ENCODE measurements at places on chromosomes 6 and 20. TPM values are rescaled to one million over a fixed set of nuclear protein-coding genes. Genes with fewer than 3 reads are reported as not detected.

DNA sequence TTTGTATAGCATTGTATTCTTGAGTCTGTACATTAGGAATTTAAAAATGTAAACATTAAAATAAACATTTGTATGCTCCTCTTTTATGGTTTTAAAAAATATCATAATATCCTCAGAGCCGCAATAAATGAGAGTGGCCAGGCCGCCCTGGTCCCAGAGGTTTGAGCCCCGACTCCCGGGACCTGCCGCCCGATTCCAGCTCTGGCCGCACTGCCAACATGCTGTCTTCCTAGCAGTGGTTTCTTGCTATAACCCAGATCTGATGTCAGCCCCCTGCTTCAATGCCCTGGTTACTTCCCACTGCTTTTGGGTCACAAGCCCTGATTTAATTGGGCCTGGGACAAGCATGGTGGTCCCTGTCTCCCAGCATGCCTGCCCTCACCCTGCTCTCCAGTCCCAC lies 5.4 kb upstream of the ARID1B start:
- no peak for DNase-seq
- no peaks in the 10 kb centered on the region for H3K27me3 ChIP-seq
- no peak overlapping the region for H3K4me3 ChIP-seq

DNA sequence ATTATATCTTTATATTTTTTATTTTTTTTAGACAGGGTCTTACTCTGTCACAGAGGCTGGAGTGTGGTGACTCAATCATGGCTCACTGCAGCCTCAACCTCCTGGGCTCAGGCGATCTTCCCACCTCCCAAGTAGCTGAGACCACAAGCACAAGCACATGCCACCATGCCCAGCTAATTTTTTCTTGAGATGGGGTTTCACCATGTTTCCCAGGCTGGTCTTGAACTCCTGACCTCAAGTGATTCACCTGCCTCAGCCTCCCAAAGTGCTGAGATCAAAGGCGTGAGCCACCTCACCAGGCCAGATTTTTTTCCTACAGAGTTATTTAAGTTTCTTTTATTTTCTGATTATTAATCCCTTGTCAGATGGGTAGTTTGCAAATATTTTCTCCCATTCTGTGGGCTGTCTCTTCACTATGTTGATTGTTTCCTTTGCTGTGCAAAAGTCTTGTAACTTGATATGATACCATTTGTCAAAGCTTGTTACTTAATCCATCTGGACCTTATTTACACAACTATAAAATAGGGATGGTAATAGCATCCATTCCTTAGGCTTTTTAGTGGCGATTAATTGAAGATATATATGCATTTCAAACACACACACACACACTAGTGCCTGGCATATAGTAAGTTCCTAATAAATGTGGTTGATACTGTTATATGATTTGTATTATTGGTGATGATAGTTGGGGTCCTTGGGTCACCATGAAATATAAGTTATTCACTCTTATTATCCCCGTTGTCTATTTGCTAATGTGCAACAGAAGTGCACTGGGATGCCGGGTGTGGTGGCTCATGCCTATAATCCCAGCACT lies 187.1 kb downstream of the BCAS1 start:
- no peaks in the 10 kb centered on the region for H3K36me3 ChIP-seq
- DNase-seq: no peak
- no peaks in the 10 kb centered on the region for H3K27me3 ChIP-seq
- no peak overlapping the region for H3K27ac ChIP-seq
- H3K4me1 ChIP-seq: no peaks in the 10 kb centered on the region
- H3K4me3 ChIP-seq: no peak overlapping the region

DNA sequence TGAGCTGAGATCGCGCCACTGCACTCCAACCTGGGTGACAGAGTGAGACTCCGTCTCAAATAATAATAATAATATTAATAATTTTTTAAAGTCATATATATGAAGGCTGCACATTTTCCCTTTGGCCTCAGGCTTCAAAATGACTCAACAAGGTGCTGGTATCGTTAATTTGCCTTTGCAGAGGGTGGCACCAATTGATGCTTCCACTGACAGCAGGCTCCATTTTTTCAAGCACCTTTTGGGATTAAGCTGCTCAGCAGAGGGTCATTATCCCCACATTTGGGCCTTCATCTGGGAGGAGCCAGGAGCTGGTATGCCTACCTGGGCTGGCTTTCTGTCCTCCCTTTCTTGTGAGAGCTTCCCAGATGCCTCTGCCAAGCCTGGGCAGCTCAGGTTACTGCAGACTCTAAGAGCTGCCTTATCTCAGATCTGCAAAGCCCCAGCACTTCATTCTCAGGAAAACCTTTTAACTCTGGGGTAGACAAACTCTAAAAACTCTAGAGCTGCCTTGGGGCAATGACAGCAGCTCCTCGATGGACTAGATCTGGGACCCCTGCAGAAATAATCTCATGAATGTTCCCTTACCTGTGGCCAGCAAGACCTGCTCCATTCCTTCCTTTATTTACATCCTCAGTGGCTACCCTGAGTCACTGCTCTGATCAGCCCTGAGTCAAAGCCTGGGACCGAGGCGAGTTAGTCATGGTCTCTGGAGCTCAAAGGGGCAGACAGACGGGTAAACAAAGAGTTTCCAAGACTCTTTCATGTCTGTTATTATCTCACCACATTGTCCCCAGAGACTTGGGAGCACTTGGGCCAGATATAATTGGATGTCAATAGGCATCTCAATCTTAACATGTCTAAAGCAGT lies 80.0 kb upstream of the EYA2 start:
- no peak overlapping the region for H3K27ac ChIP-seq
- H3K36me3 ChIP-seq: no peaks in the 10 kb centered on the region
- no peaks in the 10 kb centered on the region for H3K4me1 ChIP-seq
- DNase-seq: no peak
- no peak overlapping the region for H3K4me3 ChIP-seq

DNA sequence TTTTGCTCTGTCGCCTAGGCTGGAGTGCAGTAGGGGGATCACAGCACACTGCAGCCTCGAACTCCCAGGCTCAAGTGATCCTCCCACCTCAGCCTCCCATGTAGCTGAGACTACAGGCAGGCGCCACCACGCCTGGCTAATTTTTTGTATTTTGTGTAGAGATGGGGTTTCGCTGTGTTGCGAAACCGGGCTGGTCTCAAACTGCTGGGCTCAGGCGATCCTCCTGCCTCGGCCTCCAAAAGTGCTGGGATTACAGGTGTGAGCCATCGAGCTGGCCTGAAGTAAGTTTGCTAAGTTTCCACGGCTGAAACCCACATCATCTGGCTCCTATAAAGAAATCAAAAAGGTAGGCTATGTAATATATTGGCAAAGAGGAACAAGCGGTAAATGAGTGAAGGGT lies 1.4 kb upstream of the MYLIP start:
- no peak overlapping the region for H3K27ac ChIP-seq
- no peaks in the 10 kb centered on the region for H3K27me3 ChIP-seq
- H3K4me1 ChIP-seq: peaks cover 29% of the 10 kb centered on the region

GRCh38 chr20:44911264-44911921 lies 1.5 kb downstream of the PABPC1L start:
- H3K4me1 ChIP-seq: peaks cover 20% of the 10 kb centered on the region
- H3K36me3 ChIP-seq: peaks cover 44% of the 10 kb centered on the region
- H3K27ac ChIP-seq: no peak overlapping the region
- peak; percentile 19 for DNase-seq
- no peak overlapping the region for H3K4me3 ChIP-seq
- no peaks in the 10 kb centered on the region for H3K27me3 ChIP-seq

- no peaks in the 10 kb centered on the region for H3K27me3 ChIP-seq
- no peak overlapping the region for H3K4me3 ChIP-seq
- no peaks in the 10 kb centered on the region for H3K4me1 ChIP-seq
- no peak overlapping the region for H3K27ac ChIP-seq
Measured at GRCh38 chr6:7758456-7758855, 32.6 kb downstream of the BMP6 start.

- H3K36me3 ChIP-seq: no peaks in the 10 kb centered on the region
- H3K4me3 ChIP-seq: no peak overlapping the region
- no peak overlapping the region for H3K27ac ChIP-seq
- peaks cover 18% of the 10 kb centered on the region for H3K4me1 ChIP-seq
- no peak for DNase-seq
- H3K27me3 ChIP-seq: no peaks in the 10 kb centered on the region
Measured at GRCh38 chr6:161226009-161226964, 47.6 kb downstream of the AGPAT4 start.

DNA sequence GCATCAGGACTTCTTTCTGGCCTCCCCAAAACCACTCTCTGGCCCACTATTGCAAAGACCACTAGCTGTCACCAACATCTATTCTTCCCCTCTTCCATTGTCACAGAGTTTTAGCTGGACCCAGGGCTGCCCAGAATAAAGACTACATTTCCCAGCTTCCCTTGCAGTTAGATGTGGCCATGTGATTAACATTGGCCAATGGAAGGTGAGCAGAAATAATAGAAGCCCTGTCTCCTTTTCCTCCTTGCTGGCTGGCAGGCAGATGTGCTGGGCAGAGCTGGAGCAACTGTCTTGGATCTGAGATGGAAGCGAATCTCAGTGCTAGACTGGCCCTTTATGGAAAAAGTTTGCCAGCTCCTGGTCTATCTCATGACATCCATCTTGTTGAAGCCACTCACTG lies 97.0 kb downstream of the KCNB1 start:
- no peaks in the 10 kb centered on the region for H3K27me3 ChIP-seq
- H3K36me3 ChIP-seq: no peaks in the 10 kb centered on the region
- peaks cover 16% of the 10 kb centered on the region for H3K4me1 ChIP-seq
- no peak overlapping the region for H3K27ac ChIP-seq

GRCh38 chr6:37149745-37150144 lies 20.2 kb upstream of the PIM1 start:
- H3K27me3 ChIP-seq: no peaks in the 10 kb centered on the region
- no peaks in the 10 kb centered on the region for H3K4me1 ChIP-seq
- H3K27ac ChIP-seq: no peak overlapping the region
- DNase-seq: no peak

GRCh38 chr6:4480788-4481735 lies 295.1 kb upstream of the CDYL start:
- H3K27me3 ChIP-seq: no peaks in the 10 kb centered on the region
- no peaks in the 10 kb centered on the region for H3K36me3 ChIP-seq
- no peaks in the 10 kb centered on the region for H3K4me1 ChIP-seq
- H3K4me3 ChIP-seq: no peak overlapping the region

- peak overlapping the region; percentile 26 for H3K27ac ChIP-seq
- no peak for DNase-seq
- H3K27me3 ChIP-seq: no peaks in the 10 kb centered on the region
- no peaks in the 10 kb centered on the region for H3K36me3 ChIP-seq
- H3K4me3 ChIP-seq: no peak overlapping the region
- H3K4me1 ChIP-seq: peaks cover 4% of the 10 kb centered on the region
Measured at GRCh38 chr6:116352515-116353471, 18.0 kb upstream of the DSE start.

DNA sequence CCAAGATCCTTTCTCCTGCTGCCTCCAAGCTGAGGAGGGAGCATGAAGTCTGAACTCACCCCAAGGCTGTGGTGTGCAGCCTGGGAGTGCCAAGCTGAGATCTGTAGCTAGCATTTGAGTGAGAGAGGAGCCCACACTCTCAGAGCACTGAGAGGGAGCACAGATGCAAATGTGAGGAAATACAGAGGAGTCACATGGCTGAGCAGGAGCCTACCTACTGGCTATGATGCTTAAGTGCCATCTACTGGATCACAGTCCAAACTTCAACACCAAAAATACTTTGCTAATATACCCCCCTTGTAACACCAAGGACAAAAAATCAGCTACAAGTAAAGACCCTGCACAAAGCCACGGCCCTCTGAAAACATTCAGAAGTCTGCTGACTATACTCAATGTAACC lies 94.4 kb upstream of the IMPG1 start:
- no peaks in the 10 kb centered on the region for H3K27me3 ChIP-seq
- H3K27ac ChIP-seq: no peak overlapping the region
- H3K36me3 ChIP-seq: no peaks in the 10 kb centered on the region
- no peaks in the 10 kb centered on the region for H3K4me1 ChIP-seq
- H3K4me3 ChIP-seq: no peak overlapping the region

- no peaks in the 10 kb centered on the region for H3K36me3 ChIP-seq
- H3K27me3 ChIP-seq: no peaks in the 10 kb centered on the region
- H3K27ac ChIP-seq: no peak overlapping the region
- no peaks in the 10 kb centered on the region for H3K4me1 ChIP-seq
Measured at GRCh38 chr20:21344206-21344900, 41.2 kb downstream of the XRN2 start.

GRCh38 chr20:56391037-56391436 lies 978 bp downstream of the AURKA start:
- H3K36me3 ChIP-seq: peaks cover 8% of the 10 kb centered on the region
- H3K27ac ChIP-seq: no peak overlapping the region
- H3K27me3 ChIP-seq: no peaks in the 10 kb centered on the region
- no peak for DNase-seq

DNA sequence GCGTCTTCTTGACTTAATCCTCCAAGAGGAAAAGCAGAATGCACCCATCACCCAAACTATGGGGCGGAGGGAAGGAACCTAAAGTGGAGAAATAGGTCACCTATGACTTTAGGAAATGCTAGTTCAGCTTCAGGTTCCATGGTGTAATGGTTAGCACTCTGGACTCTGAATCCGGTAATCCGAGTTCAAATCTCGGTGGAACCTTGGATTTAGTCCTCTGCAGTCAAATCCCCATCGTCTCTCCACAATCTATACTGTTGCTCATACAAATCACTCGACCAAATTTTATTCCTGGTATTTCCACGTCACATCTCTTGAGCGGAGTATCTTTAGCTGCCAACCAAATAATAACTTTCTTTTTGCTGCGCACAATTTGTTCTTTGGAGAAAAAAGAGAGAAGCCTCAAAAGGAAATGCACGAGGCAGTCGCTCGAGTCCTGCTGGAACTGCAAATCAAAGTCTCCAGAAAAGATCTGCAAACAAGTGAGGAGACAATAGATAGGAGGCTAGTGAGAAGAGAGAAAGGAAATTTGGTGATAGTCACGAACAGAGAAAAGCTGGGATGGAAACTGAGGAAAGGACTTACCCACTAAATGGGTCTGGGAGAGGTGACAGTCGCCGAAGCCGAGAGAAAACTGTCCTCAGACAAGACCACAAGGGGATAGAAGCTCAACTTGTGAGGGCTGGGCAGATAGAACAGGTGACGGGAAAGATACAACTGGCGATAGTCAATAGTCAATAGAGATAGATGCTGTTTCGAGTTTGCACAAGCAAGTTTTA lies 16.6 kb downstream of the POM121L2 start:
- no peaks in the 10 kb centered on the region for H3K4me1 ChIP-seq
- no peak overlapping the region for H3K4me3 ChIP-seq

GRCh38 chr20:44896583-44896982 lies 11.1 kb downstream of the YWHAB start:
- no peak overlapping the region for H3K4me3 ChIP-seq
- peak overlapping the region; percentile 54 for H3K27ac ChIP-seq
- no peaks in the 10 kb centered on the region for H3K27me3 ChIP-seq
- H3K4me1 ChIP-seq: peaks cover 48% of the 10 kb centered on the region

GRCh38 chr20:58765780-58766179 lies 73.2 kb downstream of the NPEPL1 start:
- H3K4me1 ChIP-seq: no peaks in the 10 kb centered on the region
- no peaks in the 10 kb centered on the region for H3K36me3 ChIP-seq
- no peak for DNase-seq
- no peak overlapping the region for H3K4me3 ChIP-seq
- peaks cover 49% of the 10 kb centered on the region for H3K27me3 ChIP-seq

GRCh38 chr6:105882121-105882803 lies 203.9 kb upstream of the PRDM1 start:
- H3K4me1 ChIP-seq: no peaks in the 10 kb centered on the region
- DNase-seq: no peak
- no peak overlapping the region for H3K4me3 ChIP-seq
- no peaks in the 10 kb centered on the region for H3K36me3 ChIP-seq
- no peaks in the 10 kb centered on the region for H3K27me3 ChIP-seq

The CCNC gene
- total RNA-seq: 18.2 TPM

The HLA-DRB5 gene
- 77.1 TPM for total RNA-seq

The CLVS2 gene
- total RNA-seq: 0.35 TPM

The HUS1B gene
- total RNA-seq: 0.25 TPM

The KCNK15 gene
- 0.13 TPM for total RNA-seq

The DEFB119 gene
- total RNA-seq: not detected

The FAM209B gene
- not detected for total RNA-seq

The BPIFB1 gene
- not detected for total RNA-seq

The DAAM2 gene
- 25.9 TPM for total RNA-seq

The CLDN20 gene
- not detected for total RNA-seq

The LY6G6F gene
- total RNA-seq: not detected
